Chondrocyte (in vitro differentiated cells): ENCODE measurements at places on chromosomes 7 and 10. TPM values are rescaled to one million over a fixed set of nuclear protein-coding genes. Genes with fewer than 3 reads are reported as not detected.

Gene CALHM1
- total RNA-seq: not detected in 3 replicates

Gene NXPH1
- total RNA-seq: not detected in 3 replicates

Gene TSPAN15
- total RNA-seq: 1.7 to 11.1 TPM (median 8.9 TPM) in 3 replicates

Gene DPP6
- total RNA-seq: not detected in 3 replicates

Gene TFEC
- total RNA-seq: 0.05 to 0.23 TPM (median 0.17 TPM) in 3 replicates

DNA sequence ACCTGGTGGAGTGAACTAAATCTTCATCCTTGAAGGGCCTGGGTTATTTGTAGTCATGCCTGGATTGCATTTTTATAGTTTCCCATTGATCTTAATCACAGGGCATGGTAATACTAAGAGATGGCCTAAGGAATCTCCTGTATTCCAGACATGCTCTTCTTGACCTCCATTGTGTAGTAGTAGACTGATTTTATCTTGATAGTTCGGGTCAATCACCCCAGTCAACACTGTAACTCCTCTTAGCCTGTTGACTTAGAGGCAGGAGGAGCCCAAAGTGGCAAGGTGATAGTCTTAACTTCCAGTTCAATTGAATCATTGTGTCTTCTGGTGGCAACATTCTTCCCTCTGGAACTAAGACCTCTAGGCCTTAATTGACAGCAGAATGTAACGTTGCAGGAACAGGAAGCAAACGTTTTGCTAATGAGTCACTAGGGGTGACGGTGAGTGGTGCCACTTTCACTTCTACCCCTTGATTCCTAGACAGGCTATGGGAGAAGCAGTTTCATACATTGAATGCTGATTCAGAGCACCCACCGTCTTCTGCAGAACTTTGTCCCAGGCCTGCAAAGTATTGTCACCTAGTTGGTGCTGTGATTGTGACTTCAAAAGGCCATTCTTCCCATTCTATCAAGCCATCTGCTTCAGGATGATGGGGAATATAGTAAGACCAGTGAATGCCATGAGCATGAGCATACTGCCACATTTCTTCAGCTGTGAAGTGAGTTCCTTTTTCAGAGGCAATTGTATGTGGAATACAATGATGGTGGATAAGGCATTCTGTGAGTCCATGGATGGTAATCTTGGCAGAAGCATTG lies 24.0 kb upstream of the PAPSS2 start:
- DNase-seq: no peak

- DNase-seq: peak; percentile 83
These were observed 11.9 kb downstream of the FLNC start for GRCh38 chr7:128841921-128842673.

DNA sequence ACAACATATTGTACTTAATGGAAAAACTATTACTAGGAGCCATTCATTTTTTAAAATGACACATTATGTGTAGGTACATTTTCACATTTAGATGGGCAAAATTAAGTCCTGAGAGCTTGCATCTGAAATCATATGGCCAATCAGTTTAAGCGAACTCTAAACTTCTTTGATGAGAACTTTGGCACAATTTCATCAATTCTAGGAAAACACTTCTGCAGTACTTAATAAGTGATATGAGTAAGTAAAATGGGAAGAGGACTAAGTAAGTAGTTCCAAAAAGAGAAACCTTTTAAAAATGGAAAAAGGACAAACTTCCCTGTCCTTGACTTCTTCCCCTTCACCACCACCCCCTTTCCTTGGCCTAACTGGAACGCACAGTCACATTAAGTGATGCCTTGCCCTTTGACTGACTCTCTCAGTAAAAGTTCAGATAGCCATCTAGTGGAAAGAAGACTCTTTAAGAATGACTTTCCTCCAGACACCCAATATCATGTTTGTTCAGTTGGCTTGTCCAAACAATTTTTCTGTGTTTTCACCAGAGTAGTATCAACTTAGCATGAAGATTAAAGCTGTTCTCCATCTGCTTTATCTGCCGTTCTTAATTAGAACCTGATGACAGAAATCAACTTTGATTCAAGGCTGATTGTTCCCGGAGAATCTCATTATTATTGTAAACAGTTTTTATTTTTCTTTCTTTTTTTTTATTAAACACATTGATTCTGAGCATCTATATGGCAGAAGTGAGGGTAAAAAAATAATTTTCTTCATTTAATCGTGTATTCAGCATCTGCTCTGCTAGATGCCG lies 45.1 kb downstream of the CNNM2 start:
- no peak for DNase-seq

DNA sequence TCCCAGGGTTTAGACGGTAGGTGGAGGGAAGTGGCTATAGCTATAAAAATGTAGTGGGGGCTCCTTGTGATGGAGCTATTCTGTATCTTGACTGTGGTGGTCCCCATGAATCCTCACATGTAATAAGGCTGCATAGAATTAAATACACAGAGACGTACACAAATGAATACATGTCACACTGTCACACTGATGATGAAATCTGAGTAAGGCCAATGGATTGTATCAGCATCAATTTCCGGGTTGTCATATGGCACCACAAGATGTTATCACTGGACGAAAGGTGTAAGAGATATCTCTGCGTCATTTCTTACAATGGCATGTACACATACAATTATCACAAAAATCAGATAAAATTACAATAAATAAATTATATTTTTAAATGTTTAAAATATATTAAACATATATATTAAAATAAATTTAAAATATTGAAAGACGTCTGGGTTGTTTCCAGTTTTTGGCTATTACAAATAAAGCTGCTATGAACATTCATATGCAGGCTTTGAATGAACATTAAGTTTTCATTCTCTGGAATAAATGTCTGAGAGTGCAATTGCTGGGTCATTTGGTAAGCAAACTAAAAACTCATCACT lies 38.1 kb downstream of the LEP start:
- DNase-seq: no peak

DNA sequence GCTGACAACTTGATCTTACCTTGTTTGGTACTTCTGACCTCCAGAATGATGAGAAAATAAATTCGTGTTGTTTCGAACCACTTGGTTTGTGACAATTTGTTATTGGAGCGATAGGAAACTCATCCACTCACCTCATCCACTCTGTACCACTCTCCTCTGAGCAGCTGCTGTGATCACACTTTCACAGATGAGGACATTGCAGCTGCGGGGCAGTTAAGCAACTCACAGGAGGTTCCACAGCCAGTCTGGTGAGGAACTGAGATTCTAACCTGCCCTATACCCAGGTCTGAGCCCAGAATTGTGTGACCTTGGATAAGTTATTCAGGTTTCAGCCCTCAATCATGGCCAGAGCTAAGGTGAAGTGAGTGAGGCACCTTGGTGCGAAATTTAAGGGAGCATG lies 35.2 kb downstream of the BTBD16 start:
- DNase-seq: no peak

GRCh38 chr10:60441515-60441914 lies 51.8 kb upstream of the ANK3 start:
- no peak for DNase-seq

GRCh38 chr10:112896273-112896672 lies 53.8 kb upstream of the TCF7L2 start:
- no peak for DNase-seq

- peak; percentile 99 for DNase-seq
These were observed at the start of gene MEPCE for GRCh38 chr7:100429637-100430492. Gene MEPCE (plus strand): TSS chr7:100429831. CDS start chr7:100430019, 188 bp downstream.

DNA sequence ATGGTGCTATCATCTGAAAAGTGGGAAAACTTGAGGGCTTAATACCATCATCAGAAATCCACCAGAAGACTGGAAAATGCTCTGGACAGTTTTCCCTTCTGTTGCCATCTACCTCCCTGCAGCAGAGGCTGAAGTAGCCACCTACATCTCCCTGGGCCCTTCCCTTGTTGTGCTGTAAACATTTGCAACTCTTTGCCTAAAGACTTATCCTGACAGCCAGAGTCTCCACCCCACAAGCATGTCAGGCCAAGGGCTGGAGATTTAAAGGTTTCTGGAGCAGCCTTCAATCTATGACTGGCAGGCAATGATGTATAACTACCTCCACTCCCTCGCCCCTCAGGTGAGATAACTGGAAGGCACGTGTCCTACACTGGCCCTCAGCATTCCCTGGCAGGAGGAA lies 29.7 kb upstream of the INMT start:
- DNase-seq: no peak

- peak; percentile 26 for DNase-seq
These were observed 246.1 kb downstream of the RPS24 start for GRCh38 chr10:78279756-78280155.

- DNase-seq: peak; percentile 86
These were observed 15.2 kb upstream of the PPP2R2D start for GRCh38 chr10:131885391-131886165.

DNA sequence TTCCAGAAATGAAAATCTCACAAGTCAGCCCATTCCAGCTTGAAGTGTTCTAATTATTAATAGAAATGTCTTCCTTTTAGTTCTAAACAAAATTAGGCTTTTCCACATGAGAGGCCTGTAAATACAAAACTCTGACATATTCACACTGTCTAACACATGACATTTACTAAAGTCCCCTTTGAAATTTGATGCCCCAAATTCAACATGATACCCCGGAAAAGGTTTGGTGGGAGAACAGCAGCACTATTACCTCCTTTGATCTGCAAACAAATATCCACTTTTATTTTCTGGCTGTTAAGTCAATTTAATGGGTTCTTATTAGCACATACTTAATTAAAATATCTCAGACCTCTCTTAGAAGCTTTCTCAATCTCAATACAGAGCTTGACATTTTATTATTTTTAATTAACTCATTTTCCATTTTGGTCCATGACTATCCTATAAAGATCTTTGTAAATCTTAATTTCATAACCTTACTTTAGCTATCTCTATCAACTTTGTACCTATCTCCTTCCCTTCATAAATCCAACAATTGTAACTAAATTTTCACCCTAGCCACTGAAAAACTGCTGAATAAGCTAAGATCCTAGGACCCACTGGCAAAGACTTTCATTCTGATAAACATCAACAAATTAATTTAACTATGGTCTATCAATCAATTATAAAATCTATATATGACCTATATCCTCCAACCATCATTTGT lies 63.2 kb downstream of the USP6NL start:
- no peak for DNase-seq

GRCh38 chr7:30751696-30752273 lies at the start of gene INMT:
Gene INMT (plus strand): TSS chr7:30752135. CDS start chr7:30752151, 16 bp downstream.
- no peak for DNase-seq

DNA sequence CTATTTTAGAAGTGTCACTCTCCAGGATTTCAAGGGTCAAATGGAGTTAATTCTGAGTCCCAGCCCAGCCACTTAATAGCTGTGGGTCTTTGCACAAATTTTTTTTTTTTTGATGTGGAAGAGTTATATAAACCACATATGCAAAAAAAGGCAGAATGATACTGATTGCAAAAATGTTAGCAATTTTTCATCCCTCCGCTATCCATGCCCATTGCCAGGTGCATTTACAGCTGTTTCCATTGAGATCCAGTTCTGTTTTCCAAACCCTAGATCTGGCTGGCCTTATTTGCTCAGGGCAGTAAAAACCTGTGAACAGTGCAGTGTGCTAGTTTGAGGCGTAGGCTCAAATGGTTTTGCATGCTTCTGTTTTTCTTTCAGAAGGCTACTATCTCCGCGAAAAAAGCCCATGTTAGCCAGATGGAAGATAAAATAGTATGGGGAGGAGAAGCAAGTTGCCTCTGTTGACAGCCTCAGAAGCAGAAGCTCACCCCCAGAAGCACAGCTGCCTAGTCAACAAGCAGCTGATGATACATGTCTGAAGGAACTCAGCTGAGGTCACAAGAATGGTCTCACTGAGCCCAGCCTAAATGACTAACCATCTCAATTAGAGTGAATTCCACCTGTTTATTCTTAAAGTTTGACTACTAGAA lies 997 bp upstream of the ZNF138 start:
- DNase-seq: no peak

DNA sequence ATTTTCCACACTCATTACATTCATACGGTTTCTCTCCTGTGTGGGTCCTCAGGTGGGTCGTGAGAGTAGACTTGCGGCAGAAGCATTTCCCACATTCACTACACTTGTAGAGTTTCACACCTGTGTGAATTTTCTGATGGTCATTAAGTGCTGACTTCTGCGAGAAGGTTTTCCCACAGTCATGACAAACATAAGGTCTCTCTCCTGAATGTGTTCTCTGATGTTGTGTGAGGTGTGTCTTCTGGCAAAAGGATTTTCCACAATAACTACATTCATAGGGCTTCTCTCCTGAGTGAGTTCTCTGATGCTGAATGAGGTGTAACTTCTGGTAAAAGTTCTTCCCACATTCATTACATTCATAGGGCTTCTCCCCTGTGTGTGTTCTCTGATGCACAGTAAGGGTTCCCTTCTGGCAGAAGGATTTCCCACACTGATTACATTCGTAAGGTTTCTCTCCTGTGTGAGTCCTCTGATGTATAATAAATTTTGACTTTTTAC lies 15.1 kb downstream of the ZNF12 start:
- DNase-seq: no peak

DNA sequence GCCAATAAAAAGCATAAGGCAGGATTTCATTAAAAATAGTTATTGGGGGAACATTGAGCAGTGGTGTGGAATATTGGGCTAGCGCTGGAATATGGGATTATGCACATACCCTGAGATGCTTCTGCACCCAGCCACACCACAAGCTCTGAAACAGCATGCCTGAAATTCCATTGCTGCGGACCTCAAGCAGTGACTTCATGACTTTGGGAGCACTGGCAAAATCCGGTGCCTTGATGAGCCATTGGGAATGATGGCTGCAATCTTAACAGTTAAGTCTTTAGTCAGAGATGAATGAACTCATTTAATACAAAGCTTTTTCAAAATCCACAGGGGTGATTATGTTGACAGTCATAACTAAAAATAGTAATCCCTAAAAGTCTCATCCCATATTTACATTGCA lies 274.7 kb upstream of the MTPN start:
- no peak for DNase-seq

- DNase-seq: no peak
These were observed 51.4 kb downstream of the CHRM2 start for GRCh38 chr7:136919820-136920219.

GRCh38 chr7:70637726-70638125 lies 494.2 kb upstream of the GALNT17 start:
- no peak for DNase-seq

DNA sequence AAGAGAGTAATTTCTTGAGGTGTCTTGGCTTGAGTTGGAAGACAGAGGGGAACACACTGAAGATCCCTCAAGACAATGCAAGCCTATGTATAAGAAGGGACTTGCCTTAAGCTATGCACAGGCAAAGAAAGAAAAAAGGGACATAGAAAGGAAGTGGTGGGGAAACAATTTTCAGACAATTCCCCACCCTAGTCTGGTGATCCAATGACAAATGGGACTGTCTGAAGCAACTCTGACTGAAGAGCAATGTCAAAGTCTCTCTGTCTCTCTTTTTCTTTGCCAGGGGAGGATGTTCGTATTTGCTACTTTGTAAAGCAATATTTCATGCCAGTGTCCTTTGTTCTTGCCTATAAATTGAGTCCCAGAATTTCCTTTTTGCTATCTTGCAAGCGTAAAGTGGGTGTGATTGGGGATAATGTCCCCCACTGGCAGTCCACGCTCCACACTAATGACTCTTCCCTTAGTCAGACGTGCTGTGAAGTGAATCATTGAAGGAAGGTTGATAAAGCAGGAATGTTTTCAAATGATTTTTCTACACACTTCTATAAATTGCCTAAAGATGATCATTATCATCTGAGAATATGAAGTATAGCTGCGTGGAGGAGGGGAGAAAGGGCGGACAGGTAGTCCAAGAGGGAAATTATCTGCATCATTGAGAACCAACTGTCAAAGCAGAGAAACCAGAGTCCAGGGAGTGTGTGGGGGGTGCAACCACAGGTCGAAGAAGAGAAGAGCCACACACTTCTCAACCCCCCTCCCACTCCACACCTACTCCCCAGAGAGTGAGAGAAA lies 243.8 kb upstream of the ETV1 start:
- no peak for DNase-seq
